ENCODE measurements at places on chromosomes 1 and 21.

DNA sequence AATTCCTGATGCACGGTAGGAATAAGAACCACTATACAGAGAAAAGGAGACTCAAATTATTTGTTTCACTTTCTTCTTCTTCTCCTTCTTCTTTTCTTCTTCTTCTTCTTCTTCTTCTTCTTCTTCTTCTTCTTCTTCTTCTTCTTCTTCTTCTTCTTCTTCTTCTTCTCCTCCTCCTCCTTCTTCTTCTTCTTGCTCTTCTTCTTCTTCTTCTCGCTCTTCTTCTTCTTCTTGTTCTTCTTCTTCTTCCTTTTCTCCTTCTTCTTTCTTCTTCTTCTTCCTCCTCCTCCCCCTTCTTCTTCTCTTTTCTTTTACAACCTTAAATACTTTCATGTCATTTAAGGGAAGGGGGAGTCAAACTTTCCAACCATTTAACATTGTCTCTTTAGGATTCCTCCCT is 11.0 kb upstream of the GPR88 start:
- DNase-seq = no peak

DNA sequence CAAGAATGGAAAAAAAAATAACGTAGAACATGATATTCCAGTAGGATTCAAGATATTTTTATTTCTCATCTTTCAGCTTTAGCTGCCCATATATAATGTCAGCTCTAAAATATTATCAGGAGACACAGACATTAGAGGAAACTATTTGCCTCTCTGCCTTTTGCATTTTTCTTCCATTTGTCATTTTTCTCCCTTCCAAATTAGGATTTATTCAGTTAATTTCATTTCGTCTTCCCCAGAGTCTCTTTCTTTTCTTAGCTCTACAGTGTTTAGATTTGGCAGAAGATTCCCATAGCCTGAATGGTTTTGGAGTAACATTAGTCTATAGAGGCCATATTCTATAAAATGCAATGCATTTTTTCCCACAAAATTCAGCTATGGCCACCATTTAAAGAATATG is 5.1 kb upstream of the ENAH start:
- no peak for DNase-seq

DNA sequence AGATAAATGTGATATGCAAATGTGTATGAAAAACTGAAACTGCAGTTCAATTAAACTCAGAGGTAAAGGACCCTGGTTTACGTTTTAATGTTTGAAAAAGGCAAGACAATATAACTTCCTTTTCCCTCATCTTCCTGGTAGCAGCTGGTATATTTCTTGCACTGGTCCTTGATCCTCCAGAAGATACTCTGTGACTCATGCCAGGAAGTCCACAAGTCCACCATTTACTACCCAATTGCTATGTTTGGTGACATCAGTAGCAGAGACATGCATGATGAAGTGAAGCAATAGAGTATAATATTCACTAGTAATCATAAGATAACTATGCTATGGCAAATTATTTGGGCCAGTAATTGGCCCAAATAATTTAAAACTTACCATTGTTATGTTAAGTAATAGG is 774.5 kb upstream of the NEGR1 start:
- no peak for DNase-seq

- no peak for DNase-seq
Measured at GRCh38 chr1:111446967-111447892, 1.8 kb downstream of the WDR77 start.

DNA sequence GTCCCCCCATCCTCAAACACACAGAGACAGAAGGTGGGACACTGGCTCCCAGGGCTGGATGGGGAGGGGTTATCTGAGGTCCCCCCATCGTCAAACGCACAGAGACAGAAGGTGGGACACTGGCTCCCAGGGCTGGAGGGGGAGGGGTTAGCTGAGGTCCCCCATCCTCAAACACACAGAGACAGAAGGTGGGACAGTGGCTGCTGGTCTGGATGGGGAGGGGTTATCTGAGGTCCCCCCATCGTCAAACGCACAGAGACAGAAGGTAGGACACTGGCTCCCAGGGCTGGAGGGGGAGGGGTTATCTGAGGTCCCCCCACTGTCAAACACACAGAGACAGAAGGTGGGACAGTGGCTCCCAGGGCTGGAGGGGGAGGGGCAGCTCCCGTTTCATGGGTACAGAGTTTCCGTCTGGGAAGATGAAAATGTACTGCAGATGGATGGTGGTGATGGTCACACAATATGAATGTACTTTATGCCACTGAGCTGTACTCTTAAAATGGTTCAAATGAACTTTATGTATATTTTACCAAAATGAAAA is 69.2 kb downstream of the SCCPDH start:
- no peak for DNase-seq
